ENCODE measurements at places on chromosomes 1 and 21. TPM values are rescaled to one million over a fixed set of nuclear protein-coding genes. Genes with fewer than 3 reads are reported as not detected.

DNA sequence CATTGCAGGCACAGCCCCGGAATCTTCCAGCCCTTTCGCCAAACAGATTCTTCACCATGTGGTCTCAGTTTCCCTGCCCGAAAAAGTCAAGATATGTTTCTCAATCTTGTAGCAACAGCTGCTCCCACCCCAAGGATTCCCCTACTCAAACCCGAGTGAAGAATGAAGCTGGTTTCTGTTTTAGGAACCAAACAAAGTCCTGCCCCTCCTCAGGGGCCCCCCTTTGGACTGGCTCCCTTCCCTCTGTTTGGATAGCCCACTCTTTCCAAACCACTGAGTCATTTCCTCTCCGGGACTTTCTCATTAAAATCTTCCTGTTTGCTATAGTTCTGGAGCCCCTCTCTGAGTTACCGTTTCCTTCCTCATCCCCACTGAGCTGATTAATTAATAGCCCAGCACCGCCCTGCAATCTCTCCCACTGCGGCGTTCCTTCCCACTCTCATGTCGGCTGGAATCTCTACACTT lies 100.9 kb downstream of the TSEN15 start:
- no peak for DNase-seq

DNA sequence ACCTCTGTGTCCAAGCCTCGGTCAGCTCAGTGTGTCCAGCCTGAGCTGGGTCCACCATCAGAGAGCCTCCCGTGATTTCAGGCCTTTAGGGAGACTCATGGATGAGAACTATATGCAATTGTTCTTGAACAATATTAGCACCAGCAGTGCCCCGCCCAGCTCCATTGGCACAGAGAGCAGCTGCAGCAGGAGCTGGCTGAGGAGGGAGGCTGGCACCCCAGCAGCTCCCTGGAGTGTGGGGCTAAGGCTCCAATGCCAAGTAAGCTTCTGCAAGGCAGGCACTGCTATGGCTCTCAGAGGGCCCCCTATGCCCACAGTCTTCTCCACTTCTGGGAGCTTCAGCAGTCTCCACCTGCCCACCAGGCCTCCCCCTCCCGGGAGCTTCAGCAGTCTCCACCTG lies 593.3 kb downstream of the MATN1 start:
- DNase-seq, result no peak

- no peak for DNase-seq
Measured at GRCh38 chr1:18646786-18647410, 16.3 kb downstream of the PAX7 start.

GRCh38 chr1:77972080-77972479 lies 6.8 kb downstream of the FUBP1 start:
- DNase-seq, result no peak

- DNase-seq, result no peak
Measured at GRCh38 chr1:4179914-4180735, 280.1 kb upstream of the C1orf174 start.

DNA sequence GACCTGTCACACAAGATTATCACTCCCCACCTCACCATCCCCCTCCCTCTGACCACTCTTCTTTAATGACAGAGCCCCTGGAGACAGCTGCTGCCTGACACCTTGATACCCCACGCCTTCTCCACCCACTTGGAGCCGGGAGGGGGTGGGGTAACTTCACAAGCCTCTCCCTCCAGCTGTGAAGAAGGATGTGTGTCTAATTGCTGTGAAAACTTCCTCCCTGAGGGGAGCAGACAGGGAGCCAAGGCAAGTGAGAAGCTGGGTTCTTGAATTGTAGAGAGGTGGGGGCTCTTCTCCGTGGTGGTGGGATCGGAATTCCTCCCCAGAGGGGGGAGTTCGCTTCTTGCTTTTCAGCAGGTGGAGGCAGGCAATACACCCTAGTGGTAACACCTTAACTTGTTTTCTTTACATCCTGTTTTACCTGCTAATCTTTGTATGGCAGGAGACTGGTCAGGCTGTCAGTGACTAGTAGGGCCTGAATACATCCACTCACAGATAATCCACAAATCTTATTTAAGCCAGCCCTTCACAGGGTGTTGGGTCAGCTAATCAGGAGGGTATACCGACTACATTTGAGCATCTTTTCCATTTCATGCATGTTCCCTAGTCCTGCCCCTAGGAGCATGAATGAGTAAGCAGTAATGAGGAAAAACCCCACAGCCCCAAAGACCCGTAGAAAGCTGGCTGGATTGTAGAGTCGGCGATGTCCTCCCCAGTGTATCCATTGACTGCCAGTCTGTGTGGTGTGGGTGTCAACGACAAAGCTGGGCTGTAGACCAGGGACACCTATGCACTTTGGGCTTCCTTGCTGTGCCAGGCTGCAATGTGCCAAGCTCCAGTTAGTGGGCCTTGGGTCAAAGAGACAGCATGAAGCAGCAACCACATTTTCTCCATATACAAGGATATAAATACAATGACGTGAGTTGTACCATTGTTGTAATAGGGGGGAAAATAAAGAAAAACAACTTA lies 57.3 kb downstream of the NFASC start:
- no peak for DNase-seq

DNA sequence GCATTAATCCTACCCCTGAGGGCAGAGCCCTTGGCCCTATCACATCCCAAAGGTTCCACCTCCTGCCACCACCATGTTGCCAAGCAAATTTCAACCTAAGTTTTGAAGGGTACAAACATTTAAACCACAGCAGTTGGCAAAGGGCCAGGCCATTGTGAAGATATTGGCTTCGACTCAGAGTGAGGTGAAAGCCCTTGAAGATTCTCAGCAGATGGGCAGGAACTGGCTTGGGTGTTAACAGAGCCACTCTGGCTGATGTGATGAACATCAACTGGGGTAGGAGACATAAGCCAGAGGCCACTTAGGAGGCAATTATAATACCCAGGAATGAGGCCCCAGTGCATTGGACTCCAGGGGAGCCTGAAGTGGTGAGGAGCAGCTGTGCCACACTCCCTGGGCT lies 207.7 kb upstream of the KAZN start:
- DNase-seq, result no peak

DNA sequence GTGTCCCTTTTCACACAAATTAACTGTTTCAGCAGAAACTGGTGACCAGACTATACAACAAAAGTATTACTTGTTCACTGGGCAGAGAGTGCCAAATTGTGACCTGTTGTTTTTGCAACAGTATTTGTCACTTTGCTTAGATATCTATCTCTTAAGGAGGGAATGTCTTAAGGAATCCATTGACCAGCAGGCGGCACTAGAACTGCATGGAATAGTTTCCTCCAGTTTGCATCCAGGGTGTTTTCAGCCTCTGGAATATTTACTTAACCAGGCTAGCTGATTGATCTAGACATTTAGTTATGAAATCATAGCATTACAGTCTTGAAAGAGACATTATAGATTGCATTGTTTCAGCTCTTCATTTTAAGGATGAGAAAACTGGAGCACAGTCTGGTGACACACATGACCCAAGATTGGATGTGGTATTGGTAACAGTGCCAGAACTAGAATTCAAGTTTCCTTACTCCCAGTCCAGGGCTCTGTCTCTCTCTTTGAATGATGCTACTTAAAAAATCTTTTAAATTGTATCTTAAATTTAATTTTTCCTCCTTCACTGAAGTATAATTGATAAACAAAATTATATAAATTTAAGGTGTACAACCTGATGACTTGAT lies 16.9 kb downstream of the RPTN start:
- DNase-seq, result peak; percentile 6

GRCh38 chr1:29497395-29498125 lies 261.2 kb downstream of the PTPRU start:
- DNase-seq, result no peak

- peak; percentile 29 for DNase-seq
Measured at GRCh38 chr1:204461331-204462228, 33.0 kb downstream of the PIK3C2B start.

GRCh38 chr1:10108134-10108663 lies 75.4 kb downstream of the UBE4B start:
- no peak for DNase-seq

DNA sequence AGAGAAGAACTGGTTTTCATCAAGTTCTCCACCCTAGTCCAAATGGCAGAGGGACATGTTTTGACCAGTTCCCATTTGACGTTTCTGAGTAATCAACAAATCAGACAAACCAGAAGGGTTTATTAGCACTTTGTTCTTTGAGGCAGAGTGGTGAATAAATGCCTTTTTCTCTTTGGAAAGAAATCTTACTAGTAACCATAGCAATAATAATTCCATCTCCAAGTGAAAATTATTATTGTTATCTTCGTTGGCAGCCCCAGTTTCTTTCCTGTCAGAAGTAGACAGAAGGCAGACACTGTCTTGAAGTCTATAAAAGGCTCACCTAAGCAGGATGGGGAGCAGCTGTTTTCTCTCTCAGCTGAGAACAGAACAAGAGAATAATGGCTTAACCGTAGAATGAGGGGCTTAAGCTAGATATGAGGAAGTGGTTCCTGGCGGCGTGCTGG lies 391.6 kb downstream of the PBX1 start:
- no peak for DNase-seq

GRCh38 chr1:147079400-147080005 lies 92.8 kb downstream of the PRKAB2 start:
- peak; percentile 13 for DNase-seq

GRCh38 chr1:87594736-87595383 lies 266.2 kb downstream of the LMO4 start:
- DNase-seq, result no peak

DNA sequence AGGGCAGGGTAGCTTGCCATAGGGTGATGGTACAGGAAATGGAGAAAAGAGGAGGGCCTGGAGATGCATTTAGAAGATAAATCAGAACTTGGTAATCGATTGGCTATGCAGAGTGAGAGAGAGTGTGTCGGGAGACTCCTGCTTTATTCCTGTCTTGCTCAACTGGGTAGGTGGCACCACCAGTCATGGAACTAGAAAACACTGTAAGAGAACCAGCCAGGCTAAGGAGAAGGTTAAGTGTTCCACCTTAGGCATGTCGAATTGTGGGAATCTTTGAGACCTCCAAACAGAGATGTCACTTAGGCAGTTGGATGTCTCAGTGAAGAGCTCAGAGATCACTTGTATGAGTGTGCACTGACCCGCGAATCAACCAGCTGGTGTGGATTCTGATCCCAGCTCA lies 28.7 kb upstream of the RD3 start:
- no peak for DNase-seq

GRCh38 chr1:47590523-47591225 lies 152.8 kb downstream of the FOXD2 start:
- no peak for DNase-seq

DNA sequence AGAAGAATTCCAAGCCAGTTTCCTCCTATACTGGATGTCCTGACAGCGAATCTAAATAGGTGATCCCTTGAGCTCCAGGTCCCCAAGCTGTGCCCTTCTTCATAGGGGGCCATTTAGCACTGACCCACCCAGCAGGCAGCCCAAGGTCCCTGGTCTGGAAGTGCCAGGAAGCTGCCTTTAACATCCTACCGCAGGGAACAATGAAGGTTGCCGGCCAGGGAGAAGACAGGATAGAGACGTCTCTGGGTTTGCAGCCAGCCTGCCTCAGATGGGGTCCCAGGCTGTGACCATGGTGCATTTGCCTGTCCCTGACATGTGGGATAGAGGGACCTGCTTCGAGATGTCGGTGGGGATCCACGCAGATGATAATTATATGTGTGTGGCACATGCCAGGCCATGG lies 2.7 kb upstream of the RIPK4 start:
- no peak for DNase-seq

DNA sequence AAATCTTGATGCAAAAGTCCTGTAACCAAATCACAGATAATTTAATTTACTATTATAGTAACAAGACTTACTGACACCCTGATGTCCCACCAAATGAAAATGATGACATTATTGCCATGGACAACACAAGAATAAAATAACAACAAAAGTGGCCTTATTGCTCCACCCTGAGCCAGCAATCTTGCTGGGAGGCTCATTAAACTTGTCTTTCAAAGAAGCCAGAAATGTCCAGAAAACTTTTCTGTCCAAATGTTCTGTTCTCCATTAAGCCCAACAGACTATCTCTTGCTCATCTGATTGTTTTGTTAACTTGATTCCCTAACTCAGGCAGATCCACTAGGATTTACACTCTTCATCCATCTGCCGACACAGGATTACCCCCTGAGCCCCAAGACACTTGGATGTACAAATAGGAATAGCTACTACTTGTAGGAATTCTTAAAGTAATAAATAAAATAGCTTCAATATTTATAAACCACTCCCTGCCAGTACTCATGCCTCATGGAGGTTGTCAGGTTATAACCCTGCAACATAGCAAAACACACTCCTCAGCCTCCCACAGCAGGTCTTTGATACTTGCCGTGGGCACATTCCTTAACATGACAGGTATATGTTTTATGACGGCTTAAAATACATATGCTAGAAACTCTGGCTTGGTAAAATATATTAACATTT lies 84.9 kb downstream of the PTPN14 start:
- DNase-seq, result no peak

DNA sequence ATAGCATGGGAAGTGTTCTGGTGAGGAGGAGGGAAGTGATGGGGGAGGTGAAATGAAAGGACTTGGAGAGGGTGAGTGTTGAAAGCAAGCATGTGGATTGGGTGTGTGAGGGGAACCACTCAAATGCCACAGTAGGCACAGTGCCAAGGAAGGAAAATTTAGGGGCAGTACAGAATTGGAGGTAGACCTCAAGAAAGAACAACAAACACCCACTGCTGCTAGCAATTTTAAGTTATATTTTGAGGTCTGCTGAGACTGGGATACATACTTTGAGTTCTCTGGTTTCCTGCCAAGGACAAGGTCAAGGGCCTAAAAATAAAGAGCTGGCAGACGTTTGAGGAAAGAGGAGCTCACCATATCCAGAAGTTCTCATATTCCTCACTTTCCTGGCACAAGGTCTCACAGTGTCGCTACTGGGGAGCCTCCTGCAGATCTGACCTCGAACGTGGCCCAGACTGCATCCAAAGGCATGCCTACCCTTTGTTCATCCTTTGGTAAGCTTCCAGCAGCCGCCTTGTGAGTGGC lies 104.0 kb downstream of the BRINP2 start:
- DNase-seq, result no peak

DNA sequence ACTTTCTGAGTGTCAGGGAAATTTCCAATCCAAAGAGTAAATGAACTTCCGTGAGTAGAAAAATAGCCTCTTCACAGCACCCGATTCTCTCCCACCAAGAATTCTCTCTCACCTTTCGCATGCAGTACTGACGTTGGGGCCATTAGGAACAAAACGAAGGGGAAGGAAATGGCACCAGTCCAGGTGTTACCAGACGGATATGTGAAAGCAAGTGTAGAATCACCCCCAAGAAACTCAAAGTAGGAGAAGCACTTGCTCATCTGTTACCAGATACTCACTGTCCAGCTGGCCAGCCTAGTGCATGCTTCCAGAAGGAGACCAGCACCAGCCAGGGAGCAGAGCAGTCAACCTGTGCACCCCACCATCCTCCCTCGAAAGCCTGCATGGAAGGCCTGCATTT lies 55.1 kb downstream of the ITPKB start:
- no peak for DNase-seq

GRCh38 chr1:185309566-185309965 lies 7.5 kb downstream of the IVNS1ABP start:
- no peak for DNase-seq

Gene KISS1
- total RNA-seq, result not detected

Gene SYT11
- total RNA-seq, result 30.6 TPM

Gene FHAD1
- 0.49 TPM for total RNA-seq

Gene EPHA10
- total RNA-seq, result 1.00 TPM

Gene ZMYM4
- 37.5 TPM for total RNA-seq

Gene LHX8
- total RNA-seq, result not detected

Gene DPT
- not detected for total RNA-seq

Gene FCGR3A
- 1.5 TPM for total RNA-seq

Gene ELAPOR1
- 9.4 TPM for total RNA-seq

Gene EFNA1
- 1.4 TPM for total RNA-seq
